ENCODE measurements at places on chromosomes 5 and 9.

GRCh38 chr9:20621471-20622329 is 599 bp downstream of the MLLT3 start:
- DNase-seq, result no peak

GRCh38 chr5:91528831-91529230 is 145.7 kb upstream of the ARRDC3 start:
- no peak for DNase-seq

DNA sequence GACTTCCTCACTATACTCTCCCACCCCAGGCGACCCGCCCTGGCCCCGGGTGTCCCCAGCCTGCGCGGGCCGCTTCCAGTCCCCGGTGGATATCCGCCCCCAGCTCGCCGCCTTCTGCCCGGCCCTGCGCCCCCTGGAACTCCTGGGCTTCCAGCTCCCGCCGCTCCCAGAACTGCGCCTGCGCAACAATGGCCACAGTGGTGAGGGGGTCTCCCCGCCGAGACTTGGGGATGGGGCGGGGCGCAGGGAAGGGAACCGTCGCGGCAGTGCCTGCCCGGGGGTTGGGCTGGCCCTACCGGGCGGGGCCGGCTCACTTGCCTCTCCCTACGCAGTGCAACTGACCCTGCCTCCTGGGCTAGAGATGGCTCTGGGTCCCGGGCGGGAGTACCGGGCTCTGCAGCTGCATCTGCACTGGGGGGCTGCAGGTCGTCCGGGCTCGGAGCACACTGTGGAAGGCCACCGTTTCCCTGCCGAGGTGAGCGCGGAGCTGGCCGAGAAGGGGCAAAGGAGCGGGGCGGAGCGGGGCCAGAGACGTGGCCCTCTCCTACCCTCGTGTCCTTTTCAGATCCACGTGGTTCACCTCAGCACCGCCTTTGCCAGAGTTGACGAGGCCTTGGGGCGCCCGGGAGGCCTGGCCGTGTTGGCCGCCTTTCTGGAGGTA is 2.1 kb downstream of the CA9 start:
- DNase-seq, result no peak

DNA sequence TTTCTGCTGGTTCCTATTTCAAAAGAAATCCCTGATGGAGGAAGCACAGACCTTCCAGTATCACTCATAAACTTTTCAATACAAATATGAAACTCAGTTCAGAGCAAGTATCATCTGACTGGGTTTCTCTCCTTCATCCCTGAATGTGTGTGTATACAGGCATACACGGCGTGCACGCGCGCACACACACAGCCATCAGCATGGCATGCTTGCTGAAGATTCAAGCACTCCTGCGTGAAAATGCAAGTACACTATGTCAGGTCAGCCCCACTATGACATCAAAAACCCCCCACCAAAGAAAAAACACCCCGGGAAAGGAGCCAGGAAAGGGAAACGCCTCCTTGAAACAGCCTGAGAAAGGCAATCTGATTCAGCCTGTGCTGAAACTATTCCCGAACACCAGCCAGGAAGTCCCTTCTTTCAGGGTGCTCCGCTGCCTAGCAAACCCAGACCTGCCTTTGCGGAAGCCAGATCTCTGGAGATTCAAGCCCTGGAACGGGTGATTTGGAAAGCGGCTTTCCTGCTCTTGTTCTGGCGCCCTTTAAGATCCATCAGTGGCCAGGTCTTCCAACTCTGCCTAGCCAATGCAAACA is 831 bp downstream of the KLHL3 start:
- peak; percentile 33 for DNase-seq

DNA sequence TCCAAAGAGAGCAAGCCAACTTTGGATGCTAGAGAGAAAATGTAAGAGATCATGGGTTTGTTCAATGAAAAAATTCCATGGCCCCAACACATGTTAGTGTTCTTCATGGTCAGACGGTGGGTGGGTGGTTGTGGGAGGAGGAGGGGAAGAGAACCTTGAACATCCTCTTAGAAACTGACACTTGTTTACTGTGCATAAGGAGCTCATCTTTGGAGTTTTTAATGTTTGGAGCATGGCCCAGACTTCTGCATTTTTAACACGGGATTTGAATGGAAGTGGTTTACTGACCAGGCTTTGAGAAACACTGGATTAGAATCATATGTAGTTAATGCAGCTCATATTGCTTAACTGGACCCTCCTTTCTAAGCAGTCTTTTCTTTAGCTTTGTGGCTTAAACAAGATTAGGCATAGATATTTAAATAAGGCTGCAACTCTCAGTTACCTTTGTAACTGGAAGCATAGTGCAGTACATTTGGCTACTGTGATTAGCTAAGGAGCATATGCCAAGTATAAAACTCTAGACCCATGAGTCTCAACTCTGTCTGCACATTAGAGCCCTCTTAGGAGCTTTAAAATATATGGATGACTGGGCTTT is 60.1 kb downstream of the FOCAD start:
- DNase-seq, result no peak

GRCh38 chr9:132020820-132021510 is 58.7 kb downstream of the MED27 start:
- no peak for DNase-seq

DNA sequence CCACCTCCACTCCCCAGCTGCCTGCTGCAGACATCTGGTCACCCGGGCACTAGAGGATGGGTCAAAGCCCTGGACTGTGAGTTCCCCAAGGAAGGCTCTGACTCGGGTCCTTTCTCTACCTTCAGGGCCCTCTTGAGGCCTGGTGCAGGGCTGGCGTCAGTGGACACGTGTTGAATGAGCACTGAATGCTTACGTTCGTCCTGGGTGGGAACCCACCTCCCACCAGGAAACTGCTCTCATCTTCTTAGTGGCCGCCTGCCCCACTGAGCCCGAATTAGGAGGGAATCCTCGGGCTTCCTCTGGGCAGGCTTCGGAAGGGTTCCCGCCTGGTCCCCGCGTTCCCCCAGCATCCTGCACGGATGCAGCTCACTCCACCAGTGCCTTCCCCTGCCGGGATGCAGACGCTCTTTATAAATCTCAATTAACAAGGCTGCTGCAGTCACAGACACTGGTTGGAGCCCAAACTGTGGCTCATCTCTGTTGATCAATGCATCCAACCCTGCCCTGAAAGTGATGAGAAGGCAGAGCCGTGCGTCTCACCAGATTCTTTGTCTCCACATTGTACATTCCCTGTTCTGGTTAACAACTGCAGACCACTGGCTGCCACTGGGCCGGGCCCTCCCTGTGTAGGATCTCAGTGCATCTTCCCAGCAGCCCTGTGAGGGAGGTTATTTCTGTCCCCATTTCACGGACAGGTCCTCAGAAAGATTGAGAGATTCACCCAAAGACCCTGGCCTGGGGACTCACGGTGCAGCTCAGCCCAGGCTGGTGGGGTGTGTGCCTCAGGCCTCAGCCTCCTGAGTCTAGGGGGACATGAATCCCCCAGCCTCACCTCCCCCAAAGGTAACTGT is 168.8 kb downstream of the GAPVD1 start:
- DNase-seq, result no peak

GRCh38 chr9:13266167-13266566 is 13.3 kb downstream of the MPDZ start:
- no peak for DNase-seq

DNA sequence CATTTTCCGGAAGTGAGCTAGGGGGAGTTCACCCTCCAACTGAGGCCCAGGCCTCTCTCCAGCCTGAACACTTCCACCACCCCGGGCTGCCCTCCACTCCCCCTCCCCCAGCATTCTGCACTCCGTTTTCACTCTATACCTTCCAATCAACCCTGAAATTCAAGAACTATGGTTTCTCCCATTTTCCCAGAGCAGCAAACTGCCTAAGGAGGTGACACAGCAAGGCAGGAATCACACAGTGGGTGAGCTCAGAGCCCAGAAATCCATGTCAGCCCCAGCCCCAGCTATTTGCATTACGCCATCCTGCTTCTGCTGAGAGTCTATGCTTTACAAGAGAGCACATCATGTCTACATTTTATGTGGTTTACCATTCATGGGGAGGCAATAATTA is 11.9 kb downstream of the MSX2 start:
- DNase-seq, result no peak

DNA sequence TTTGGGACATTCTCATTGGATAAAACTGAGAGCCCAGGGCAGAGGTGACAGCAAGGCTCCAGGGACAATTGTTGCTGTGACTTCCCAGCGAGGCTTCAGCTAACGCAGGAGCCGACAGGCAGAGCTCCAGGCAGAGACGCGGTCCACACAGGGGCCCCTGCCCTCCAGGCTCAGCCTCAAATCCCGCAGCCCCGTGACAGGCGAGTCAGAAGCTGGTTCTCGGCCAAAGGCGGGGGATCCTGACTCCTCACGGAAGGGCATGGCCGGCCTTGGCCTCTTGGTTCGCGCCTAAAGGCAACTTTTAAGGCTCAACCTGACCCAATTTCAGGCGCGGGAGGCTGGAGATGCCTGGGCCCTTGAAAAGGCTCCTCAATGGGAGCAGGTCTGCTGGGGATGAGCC is 21.3 kb downstream of the SLC12A7 start:
- no peak for DNase-seq

DNA sequence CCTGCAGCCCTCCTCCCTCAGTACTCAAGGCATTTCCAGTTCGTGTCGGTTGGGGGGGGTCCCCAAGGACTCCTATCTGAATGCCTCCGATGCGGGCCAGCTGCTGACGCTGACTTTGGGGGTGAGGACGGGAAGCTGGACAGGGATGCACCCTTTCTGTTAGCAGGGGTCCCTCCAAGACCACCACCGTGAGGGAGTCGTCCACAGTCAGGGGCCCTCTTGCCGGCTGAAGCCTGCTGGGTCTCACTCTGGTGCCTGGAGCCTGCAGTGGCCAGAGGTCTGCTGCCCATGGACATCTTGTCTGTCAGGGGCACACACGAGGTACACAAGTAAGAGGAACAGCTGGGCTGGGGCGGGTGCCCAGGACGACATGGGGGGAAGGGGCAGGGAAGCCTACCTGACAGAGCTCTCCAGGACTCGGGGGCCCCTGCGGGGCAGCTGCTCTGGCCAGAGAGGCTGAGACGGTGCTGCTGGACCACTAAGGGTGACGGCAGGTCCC is 9.1 kb upstream of the ZDHHC11 start:
- DNase-seq, result no peak

DNA sequence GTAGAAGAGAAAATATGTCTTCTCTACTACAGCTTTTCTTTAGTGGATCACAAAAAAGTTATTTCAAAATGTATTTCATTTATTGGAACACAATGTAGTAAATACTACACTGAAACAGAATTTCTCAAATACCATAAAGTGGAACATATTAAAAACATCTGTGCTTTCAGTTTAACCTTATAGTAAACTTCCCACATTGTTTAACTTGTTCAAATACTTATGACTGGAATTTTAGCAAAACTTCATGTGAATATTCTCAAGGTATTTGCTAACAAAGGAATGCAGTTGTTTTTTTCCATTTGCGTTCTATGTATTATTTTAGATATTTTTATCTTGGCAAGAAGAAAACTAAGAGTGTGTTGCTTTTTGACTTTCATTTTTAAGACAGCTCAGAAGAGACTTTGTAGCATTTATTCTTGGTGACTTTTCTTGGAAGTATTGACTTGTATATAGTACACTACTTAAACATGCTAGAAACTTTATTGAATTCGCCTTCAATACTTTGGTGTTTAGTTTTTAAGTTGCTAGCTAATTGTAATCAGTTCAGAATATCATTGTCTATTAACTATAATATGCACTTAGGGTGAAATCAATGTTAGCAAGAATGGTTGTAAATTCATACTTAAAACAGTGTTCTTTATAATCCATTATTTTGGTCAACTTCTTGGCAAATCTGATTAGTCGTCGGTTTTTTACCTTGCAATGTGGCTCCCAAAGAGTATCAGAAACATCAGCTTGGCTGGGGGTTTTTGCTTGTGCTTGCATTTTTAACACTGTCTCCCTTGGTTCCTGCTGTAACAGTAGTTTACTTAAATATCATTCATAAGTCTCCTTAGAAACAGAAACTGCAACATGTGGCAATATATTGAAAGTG is 5.0 kb upstream of the RHOBTB3 start:
- DNase-seq, result no peak

- DNase-seq, result no peak
Measured at GRCh38 chr5:141597394-141597793, 21.4 kb downstream of the DIAPH1 start.

- no peak for DNase-seq
Measured at GRCh38 chr9:126664900-126665643, 51.3 kb downstream of the LMX1B start.

- no peak for DNase-seq
Measured at GRCh38 chr5:26024774-26025173, 1013.6 kb downstream of the CDH9 start.

- no peak for DNase-seq
Measured at GRCh38 chr5:50406877-50407276, 34.2 kb downstream of the EMB start.

- no peak for DNase-seq
Measured at GRCh38 chr9:124356745-124357390, 58.4 kb downstream of the PSMB7 start.

DNA sequence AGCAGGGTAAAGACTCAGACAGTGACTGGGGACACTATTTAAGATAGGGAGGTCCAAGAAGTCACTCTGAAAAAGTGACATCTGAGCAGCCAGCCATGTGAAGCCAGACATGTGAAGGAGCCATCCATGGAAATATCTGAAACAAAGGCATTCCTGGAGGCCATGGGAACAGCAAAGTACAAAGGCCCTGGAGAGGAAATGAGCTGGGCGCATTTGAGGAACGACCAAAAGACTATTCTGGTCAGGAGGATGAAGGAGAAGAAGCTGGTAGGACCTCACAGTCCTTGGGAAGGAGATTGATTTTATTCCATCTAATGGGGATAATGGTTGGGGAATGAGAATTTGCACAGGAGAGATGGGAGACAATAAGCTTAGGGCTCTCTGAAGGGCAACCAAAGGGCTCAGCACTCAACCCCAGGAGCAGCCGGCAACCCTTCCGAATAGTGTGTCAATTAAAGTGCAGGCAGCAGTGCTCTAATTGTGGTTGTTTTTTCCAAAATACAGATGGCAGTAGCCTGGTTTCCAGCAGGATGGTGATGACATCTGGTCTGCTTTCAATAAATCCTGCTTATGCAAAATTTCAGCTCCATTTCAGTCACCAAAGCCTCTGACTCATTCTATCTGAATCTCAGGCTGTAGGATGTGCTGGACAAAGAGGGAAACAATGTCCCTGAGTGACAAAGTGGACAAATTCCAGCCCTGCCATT is 26.7 kb downstream of the FOXI1 start:
- DNase-seq, result no peak

DNA sequence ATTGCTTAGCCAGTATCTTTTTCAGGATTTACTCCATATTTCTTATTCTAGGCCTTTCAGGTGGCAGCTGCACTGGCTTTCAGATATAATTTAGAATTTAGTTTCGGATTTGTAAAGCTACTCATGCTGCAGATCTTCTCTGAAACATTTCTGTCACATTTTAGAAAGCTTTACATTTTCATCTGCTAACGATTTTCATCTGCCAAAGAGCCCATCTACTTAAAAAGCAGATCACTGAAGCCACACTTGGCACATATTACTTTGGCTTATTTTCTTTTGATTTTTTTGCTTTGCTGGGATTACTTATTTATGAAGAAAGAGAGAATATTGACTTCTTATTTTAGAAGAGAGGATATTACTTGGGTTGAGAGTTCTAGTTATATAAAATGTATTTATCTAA is 98.2 kb downstream of the GHR start:
- no peak for DNase-seq

GRCh38 chr5:139410121-139410992 is 6.5 kb upstream of the SPATA24 start:
- DNase-seq, result no peak

Measured in SHP77 treated with DMSO at 0.1 percent for 48 hours (cell line).